ENCODE measurements at places on chromosomes 12 and 14.

GRCh38 chr12:131087991-131088700 is 134.4 kb downstream of the ADGRD1 start:
- no peak for DNase-seq

GRCh38 chr12:124713436-124714082 is 146.1 kb upstream of the NCOR2 start:
- DNase-seq, result peak; percentile 53

DNA sequence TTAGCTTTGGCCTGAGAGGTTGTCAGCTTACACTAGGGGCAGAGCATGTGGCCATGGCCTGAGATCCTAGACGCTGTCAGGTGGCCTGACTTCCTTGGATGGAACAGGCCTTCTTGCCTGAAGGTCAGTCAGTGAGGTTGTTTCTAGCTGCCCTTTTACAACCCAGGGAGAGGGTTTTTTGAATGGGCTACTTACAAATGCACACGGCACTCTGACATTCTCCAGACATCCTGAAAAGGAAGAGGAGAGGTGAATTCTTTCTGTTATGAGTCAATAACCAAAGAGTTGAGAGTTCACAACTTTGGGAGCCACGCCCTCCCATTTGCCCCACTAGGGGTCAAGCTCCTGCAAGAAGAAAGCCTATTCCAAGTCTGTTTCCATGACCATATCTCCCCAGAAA is 7.8 kb downstream of the KRT76 start:
- no peak for DNase-seq

GRCh38 chr12:104694161-104694560 is 237.4 kb downstream of the CHST11 start:
- DNase-seq, result no peak

GRCh38 chr14:20905676-20906075 is 14.5 kb downstream of the RNASE3 start:
- DNase-seq, result no peak

GRCh38 chr12:83793616-83794015 is 1106.9 kb downstream of the TMTC2 start:
- no peak for DNase-seq

DNA sequence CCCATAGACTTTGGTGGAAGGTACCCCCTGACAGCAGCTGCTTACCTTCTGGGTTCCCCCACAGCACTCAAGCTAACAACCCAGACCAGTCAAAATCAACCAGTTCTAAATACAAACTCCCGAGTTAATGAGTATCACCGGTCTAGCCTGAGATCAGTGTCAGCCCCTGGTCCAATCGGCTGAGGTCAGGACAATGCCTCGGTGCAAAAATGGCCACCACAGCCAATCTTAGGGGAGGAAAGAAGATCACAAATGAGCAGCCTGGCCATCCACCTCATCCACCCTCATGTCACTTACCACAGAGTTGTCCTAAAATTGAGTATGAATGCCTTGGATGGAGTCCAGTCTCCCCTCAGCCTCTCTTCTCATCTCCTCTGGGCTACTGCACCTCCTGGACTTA is 128.5 kb downstream of the PHETA1 start:
- DNase-seq, result no peak

GRCh38 chr14:92897922-92898565 is 24.9 kb upstream of the CHGA start:
- DNase-seq, result no peak

GRCh38 chr14:76720382-76720813 is 40.9 kb upstream of the VASH1 start:
- DNase-seq, result peak; percentile 75

DNA sequence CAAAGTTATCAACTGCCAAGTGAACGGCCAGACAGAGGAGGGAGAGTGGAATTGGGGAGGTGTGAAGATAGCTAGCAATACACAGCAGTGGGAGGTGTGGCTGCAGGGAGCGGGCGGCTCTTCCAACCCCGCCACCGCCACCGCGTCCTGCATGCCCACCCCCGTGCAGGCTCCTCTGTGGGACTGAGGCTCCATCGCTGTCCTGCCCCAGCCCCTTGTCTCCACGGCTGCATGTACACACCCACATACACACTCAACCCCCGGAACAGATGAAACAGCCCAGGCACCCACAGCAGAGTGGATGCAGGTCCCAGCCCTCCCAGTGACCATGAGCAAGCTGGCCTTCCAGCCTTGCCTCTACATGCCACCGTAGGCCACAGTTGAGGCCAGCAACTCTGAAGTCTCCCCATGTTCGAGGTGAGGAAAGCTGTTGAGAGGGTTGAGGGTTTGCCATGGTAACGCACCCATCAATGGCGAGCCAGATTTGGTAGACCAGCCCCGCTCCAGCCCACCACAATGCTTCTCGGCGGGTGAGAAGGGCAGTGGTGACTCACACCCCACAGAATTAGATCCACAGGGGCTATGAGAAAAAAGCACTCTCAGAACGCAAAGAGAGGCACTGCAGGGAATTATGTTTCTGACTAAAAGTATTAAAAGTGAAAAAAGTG is 39.3 kb downstream of the PITPNM2 start:
- no peak for DNase-seq

DNA sequence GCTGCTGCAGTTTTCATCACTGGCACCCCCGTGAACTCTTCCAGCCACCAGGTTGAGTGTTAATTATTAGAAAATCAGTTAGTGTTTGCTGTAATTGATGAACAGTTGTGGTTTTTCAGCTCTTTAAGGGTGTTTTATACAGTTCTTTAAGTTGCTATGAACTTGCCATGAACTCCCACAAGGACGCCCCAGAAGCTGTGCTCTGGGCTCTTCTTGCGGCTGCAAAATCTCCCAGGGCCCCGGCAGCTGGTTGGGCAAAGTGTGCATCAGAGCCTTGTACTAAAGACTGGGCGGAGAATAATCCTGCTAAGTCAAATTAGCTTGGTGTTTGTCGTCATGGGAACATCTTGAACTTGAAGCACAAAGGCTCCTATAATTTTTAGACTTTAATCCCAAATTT is 82.2 kb downstream of the EML1 start:
- no peak for DNase-seq
